ENCODE measurements at places on chromosomes 12 and 14. TPM values are rescaled to one million over a fixed set of nuclear protein-coding genes. Genes with fewer than 3 reads are reported as not detected.

GRCh38 chr14:77375164-77375950, 1.5 kb downstream of the TMED8 start:
- no peak for DNase-seq

GRCh38 chr14:22847661-22848341, 11.4 kb downstream of the MMP14 start:
- DNase-seq, result no peak

GRCh38 chr12:85814071-85814470, 22.1 kb downstream of the RASSF9 start:
- DNase-seq, result no peak

DNA sequence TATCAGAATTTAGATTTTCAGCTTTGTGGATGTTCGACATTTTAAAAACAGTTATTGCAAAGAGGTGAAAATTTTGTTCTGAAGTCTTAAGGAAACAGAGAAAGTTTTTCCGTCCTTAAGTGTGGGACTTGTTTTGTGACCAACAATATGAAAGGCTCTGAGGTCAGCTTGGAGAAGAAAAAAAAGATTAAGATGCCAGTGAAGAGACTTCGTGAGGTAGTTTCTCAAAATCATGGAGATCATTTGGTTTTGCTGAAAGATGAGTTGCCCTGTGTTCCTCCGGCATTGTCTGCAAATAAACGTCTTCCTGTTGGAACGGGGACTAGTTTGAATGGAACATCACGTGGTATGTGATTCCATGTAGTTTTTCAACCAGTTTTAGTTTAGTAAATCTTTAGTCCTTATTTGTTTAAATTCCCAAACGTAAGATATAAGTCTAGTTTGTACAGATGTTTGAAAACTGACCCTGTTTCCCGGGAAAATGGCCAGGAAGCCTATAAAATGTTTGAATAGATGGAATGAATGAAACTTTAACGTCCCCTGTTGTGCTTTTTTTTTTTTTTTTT, 682 bp downstream of the KIAA0586 start:
- DNase-seq, result peak; percentile 4

- no peak for DNase-seq
These were observed 227.7 kb upstream of the CRY1 start for GRCh38 chr12:107320929-107321631.

- no peak for DNase-seq
These were observed 143.4 kb downstream of the BTG1 start for GRCh38 chr12:92002195-92002649.

DNA sequence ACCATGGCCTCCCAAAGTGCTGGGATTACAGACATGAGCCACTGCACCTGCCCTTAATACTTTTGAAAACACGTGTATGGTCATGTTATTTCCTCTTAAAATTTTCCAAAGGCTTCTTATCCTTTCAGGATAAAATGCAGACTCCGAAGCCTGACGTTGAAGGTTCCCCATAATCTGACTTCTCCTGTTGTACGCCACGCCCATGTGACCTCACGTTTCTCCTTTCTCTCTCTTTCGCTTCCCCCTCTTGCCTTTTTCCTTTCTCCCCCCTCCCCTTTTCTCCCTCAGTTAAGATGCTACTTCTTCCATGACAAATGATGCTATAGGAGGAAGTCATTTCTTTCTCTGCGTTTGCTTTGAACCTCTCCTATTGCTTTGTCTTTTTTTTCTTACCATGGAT, 266.0 kb downstream of the FBXL14 start:
- DNase-seq, result no peak

DNA sequence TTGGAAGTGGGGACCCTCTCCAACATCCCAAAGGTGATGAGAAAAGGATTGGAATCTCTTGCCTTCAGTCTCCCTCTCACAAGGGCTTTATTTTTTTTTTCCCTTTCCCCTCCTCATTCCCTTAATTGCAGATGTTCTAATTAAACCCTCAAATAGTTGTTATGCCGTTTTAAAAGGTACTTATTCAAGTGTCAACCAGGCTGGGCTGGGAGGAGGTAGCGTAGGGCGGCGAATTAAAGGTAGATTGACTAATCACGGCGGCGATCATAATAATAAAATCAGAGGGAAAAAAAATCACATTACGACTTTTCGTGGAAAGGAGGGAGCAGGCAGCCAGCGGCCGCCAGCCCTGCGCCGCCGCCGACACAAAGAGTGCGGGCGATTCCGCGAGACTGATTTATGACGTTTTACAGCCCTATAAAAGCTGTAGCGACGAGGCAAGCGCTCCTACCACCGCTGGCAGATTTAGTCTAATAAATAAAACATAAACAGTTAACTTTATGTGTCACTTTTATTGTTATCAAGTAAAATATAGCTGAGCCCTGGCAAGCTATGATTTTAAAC, 1.7 kb upstream of the HOXC4 start:
- no peak for DNase-seq

CELA1 gene
- total RNA-seq, result not detected

SIX6 gene
- not detected for total RNA-seq

GRCh38 chr12:131218026-131218922, 264.6 kb downstream of the ADGRD1 start:
- peak; percentile 79 for DNase-seq

GRCh38 chr12:76480796-76481195, 78.8 kb downstream of the OSBPL8 start:
- DNase-seq, result no peak

NDRG2 gene
- 16.0 TPM for total RNA-seq

DNA sequence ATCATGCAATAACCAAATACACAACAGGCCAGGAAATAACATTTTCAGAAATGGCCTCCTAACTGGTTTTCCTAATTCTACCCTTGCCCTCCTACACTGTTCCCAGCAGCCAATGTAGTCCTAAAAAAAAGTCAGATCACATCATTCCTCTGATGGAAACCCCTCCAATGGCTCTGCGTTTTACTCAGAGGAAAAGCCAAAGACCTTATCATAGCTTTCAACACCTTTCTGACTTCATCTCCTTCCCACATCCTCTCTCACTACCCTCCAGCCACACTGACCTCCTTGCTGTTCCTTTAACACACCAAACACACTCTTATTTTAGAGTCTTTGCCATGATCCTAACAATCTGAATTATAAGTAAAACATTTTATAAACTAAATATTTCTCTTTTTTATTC, 1.1 kb downstream of the MED6 start:
- no peak for DNase-seq

LRRC23 gene
- 6.0 TPM for total RNA-seq

ALDH1L2 gene
- total RNA-seq, result 16.3 TPM

GRCh38 chr12:24517000-24517399, 431.9 kb downstream of the BCAT1 start:
- DNase-seq, result no peak

ADCY4 gene
- total RNA-seq, result 3.4 TPM

MYO1H gene
- not detected for total RNA-seq

- DNase-seq, result peak; percentile 4
These were observed 78.7 kb downstream of the TXNDC16 start for GRCh38 chr14:52473557-52473956.

GRCh38 chr14:104421401-104421821, 158.2 kb upstream of the C14orf180 start:
- DNase-seq, result no peak

- no peak for DNase-seq
These were observed 149.4 kb downstream of the GPR65 start for GRCh38 chr14:88154321-88154720.

ORMDL2 gene
- total RNA-seq, result 93.6 TPM

- DNase-seq, result no peak
These were observed 92.5 kb downstream of the BCL11B start for GRCh38 chr14:99179506-99179905.

GRCh38 chr14:23582906-23583760, 4.5 kb upstream of the JPH4 start:
- no peak for DNase-seq

MED6 gene
- total RNA-seq, result 45.4 TPM

- DNase-seq, result no peak
These were observed 66.6 kb downstream of the DDX51 start for GRCh38 chr12:132077322-132078100.

DNA sequence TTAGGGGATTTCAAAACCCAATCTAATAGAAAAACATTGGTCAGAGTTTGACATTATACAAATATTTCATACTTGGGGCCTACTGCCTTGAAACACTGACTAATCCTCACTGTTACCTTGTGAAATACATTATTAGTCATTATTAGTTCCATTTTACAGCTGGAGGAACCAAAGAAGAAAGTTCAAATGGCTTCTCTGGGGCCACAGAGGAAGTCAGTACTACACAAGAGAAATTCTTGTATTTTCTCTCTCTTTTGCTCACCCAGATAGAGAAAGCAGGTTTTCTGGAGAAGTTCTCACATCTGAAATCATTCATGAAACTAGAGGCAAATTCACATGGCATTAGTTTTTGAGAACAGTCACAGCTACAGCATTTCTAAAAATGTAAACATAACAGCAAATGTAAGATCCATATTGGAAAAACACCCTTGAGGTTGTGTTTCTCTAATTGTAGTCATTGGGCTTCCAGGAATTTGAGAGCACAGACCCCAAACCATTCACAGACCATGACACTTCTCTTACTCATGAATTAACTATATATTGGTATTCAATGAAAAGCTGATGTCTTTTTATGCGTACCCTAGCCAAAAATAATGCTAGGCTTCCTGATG, 83.0 kb downstream of the LLPH start:
- DNase-seq, result no peak

EPYC gene
- total RNA-seq, result not detected

GRCh38 chr14:80981673-80982072, 26.3 kb downstream of the TSHR start:
- DNase-seq, result no peak

- no peak for DNase-seq
These were observed 95.2 kb downstream of the PRKCH start for GRCh38 chr14:61416591-61416990.

Measured in Calu3 (cell line).